ENCODE measurements at places on chromosomes 1 and 21.

DNA sequence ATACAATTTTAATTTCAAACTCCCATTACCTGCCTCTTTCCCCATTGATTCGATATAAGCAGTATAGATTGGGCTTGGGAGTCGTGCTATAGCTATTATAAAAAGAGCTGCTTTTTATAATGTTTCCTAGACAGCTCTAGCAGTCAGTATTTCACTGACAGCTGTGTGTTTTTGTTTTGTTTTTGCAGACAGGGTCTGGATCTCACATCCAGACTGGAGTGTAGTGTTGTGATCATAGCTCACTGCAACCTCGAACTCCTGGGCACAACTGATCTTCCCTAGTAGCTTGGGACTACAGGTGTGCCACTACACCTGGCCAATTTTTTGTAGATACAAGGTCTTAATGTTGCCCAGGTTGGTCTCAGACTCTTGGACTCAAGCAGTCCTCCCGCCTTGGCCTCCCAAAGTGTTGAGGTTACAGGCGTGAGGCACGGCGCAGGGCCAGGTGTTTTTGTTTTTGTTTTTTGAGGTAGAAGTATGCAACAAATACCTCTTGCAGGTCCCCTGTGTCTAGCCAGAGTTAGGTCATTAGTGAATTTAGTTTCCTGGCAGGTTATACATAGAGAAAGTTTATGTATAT is 1.7 kb downstream of the NASP start:
- DNase-seq, result no peak

GRCh38 chr1:25994402-25995150 is 3.3 kb downstream of the PAFAH2 start:
- no peak for DNase-seq

GRCh38 chr1:172180501-172181285 is 239.8 kb upstream of the C1orf105 start:
- DNase-seq, result no peak

DNA sequence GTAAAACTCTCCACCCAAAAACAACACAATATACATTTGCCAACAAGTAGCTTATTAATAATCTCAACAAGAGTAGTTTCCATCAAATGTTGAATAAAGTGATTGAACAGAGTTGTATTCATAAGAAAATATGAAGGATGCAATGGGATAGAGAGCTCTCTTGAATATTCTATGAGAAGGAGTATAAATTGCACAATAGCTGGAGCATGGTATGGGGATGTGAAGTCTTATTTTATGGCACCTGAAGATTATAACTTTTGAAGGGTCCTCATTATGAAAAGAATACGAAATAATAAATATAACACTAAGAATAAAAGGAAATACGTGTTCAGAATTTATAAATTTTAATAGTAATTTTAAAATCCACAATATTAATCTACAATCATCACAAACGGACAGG is 1415.1 kb downstream of the KCNT2 start:
- no peak for DNase-seq

GRCh38 chr1:117366177-117367045 is 838 bp upstream of the MAN1A2 start:
- peak; percentile 74 for DNase-seq

Measured in stimulated activated CD4-positive, alpha-beta T cell treated with anti-CD3 and anti-CD28 coated beads, Interleukin-1b, Interleukin-23, amount 100 ng/mL, for 1 hour (primary cell).